Amygdala (tissue), 56 donors: ENCODE measurements at places on chromosomes 4 and X.

DNA sequence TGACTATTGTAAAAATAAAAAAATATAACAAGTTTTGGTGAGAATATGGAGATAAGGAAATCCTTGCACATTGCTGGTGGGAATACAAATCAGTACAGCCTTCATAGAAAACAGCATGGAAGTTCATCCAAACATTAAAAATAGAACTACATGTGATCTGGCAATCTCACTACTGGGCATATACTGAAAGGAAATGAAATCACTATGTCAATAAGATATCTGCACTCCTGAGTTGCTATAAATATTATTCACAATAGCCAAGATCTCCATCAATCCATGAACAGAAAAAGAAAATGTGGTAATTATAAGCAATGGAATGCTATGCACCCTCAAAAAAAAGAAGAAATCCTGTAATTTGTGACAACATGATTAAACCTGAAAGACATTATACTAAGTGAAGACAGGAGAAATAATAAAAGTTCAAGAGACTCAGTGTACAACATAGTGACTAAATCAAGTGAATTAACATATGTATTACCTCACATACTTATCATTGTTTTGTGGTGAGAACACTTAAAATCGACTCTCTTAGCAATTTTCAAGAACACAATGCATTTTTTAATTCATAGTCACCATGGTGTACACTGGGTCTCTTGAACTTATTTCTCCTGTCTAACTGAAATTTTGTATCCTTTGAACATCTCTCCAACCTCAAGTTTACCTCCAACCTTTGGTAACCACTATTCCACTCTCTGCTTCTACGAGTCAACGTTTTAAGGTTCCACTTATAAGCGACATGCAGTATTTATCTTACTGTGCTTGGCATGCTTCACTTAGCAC lies 1703.7 kb upstream of the AGA start:
- DNase-seq: no peak

GRCh38 chr4:5982156-5982973 lies 35.9 kb downstream of the C4orf50 start:
- DNase-seq: no peak

- DNase-seq: no peak
Observed at GRCh38 chrX:65194547-65194946, 218.3 kb upstream of the ZC4H2 start.

DNA sequence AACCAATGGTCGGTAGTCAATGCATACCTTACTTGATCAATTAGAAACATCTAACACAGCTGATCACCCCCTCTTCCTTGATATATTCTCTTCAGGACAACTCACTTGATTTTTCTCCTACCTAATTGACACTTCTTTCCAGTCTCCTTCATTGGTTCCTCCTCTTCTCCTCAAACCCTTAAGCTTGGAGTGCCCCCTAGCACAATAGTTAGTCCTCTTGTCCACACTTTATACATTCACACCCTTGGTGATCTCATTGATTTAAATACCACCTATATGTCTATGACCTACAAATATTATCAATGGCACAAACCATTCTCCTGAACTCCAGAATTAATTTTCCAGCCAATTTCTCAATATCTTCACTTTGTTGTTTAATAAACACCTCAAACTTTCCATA lies 724.0 kb downstream of the ADGRL3 start:
- DNase-seq: no peak
